ENCODE measurements at places on chromosomes 13 and 19.
A peak's percentile ranks its signal among the peaks of the same experiment; 100 is the strongest.

- DNase-seq = no peak
Measured at GRCh38 chr13:84821261-84821660, 939.0 kb upstream of the SLITRK1 start.

- no peak for DNase-seq
Measured at GRCh38 chr13:110213461-110214074, 93.4 kb downstream of the COL4A1 start.

DNA sequence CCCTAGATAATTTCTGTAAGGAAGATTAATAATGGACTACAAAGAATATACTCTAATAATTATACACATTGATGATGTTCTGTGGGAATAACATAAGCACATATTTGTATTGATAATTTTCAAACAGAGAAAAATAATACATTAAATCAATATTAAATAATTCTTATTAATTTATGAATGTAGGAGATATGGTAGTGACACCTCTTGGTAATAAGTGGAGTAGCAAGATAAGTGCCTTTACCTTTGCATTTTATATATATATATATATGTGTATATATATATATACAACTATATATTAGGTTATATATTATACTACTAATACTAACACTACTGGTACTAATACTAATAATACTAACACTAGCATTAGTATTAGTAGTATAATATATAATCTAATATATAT lies 905.8 kb downstream of the SLITRK1 start:
- DNase-seq = no peak

- no peak for DNase-seq
Measured at GRCh38 chr13:72638059-72638815, 89.2 kb downstream of the MZT1 start.

GRCh38 chr13:49759503-49759902 lies 33.0 kb downstream of the KPNA3 start:
- DNase-seq = no peak

DNA sequence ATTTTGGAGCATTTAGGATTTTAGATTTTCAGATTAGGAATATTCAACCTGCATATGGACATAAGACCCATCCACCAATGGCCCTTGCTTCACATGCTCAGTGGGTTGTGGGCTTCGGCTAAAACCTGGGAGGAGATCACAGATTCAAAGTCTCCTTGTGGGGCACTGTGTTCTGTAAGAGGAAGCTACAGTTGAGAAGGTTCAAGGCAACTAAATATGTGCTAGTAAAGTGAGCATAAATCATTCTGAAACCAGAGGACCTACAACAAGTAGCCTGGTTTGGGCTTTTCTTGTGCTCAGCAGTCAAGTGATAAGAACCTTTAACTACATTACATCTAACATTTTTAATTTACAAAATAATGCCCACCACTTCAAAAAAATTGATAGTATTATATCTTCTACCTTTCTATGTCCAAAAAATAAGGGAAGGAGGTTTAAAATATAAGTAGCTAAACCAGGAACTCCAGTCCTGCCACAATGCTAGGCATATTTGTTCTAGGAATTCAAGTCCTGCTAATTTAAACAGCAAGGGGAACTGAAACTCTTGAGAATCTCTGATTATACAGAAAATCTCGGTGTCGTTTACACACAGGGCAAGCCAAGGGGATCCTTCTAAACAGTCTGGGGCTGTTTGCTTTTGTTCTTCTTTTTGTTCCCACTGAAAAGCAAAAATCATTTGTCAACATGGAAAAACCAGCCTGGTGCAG lies 36.6 kb downstream of the FOXO1 start:
- no peak for DNase-seq

- DNase-seq = peak; percentile 20
Measured at GRCh38 chr19:38769635-38770211, 3.6 kb downstream of the LGALS7 start.

DNA sequence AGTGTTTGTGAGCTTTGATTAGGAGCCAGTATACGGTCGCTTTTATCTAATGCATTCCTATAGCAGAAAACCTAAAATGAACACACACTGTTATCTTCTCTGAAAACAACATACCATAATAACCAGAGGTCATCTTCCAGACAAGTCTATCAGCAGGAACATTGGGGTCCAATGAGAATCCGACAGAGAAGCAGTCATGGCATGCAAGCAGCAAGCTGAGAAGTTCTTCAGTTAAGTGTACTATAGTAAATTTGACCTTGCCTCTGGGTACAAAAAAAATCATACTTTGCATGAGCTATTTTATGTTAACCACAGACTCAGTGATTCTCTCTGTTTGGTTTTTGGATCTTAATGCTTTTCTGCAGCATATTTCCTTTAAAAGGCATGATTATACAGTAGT lies 1505.1 kb downstream of the PCDH9 start:
- DNase-seq = no peak

DNA sequence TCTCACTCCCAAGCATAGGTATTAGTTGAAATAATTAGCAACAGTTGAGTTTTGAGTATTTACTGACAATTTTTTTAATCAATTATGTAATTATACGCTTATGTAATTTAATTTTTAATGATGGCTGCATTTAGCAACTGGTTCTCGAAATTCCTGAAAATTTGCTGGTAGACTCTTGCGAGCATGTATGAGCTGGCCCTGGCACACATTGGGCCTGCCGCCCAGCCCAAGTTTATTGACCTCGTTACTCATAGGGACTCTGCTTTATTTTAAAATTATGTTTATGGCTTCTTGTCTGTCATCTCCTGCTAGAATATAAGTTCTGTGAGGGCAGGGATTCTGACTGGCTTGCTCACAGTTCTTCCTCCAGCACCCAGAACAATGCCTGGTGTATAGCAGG lies 6.7 kb downstream of the KLK14 start:
- DNase-seq = no peak

DNA sequence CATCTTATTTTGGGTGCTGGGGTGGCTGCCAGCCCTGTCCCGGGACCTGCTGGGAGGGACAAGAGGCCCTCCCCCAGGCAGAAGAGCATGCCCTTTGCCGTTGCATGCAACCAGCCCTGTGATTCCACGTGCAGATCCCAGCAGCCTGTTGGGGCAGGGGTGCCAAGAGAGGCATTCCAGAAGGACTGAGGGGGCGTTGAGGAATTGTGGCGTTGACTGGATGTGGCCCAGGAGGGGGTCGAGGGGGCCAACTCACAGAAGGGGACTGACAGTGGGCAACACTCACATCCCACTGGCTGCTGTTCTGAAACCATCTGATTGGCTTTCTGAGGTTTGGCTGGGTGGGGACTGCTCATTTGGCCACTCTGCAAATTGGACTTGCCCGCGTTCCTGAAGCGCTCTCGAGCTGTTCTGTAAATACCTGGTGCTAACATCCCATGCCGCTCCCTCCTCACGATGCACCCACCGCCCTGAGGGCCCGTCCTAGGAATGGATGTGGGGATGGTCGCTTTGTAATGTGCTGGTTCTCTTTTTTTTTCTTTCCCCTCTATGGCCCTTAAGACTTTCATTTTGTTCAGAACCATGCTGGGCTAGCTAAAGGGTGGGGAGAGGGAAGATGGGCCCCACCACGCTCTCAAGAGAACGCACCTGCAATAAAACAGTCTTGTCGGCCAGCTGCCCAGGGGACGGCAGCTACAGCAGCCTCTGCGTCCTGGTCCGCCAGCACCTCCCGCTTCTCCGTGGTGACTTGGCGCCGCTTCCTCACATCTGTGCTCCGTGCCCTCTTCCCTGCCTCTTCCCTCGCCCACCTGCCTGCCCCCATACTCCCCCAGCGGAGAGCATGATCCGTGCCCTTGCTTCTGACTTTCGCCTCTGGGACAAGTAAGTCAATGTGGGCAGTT lies 8.6 kb downstream of the CALM3 start:
- DNase-seq = no peak

GRCh38 chr19:31470229-31470939 lies 121.1 kb upstream of the TSHZ3 start:
- DNase-seq = no peak

DNA sequence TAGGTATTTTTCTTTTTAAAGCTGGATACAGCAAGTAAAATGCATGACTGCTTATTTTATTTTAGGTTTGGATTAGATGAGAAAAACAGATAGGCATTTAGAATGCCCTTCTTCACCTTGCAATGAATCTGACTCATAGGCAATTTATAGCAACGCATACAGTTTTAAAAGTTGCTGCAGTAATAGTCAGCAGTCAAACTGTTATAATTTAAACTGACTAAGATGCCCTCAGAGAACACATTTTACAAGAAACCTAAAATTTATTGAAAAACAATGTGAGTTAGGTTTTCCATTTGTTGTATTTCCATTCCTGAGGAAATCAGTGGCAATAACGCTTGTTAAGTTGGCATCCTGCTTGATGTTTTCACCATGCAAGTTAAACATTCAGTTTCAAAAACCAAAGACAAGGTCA lies 1128.2 kb upstream of the PCDH9 start:
- no peak for DNase-seq
